ENCODE measurements at places on chromosomes 5 and 9.
A peak's percentile ranks its signal among the peaks of the same experiment; 100 is the strongest.

GRCh38 chr9:97487107-97487506, 14.4 kb upstream of the TMOD1 start:
- DNase-seq, result peak; percentile 37

DNA sequence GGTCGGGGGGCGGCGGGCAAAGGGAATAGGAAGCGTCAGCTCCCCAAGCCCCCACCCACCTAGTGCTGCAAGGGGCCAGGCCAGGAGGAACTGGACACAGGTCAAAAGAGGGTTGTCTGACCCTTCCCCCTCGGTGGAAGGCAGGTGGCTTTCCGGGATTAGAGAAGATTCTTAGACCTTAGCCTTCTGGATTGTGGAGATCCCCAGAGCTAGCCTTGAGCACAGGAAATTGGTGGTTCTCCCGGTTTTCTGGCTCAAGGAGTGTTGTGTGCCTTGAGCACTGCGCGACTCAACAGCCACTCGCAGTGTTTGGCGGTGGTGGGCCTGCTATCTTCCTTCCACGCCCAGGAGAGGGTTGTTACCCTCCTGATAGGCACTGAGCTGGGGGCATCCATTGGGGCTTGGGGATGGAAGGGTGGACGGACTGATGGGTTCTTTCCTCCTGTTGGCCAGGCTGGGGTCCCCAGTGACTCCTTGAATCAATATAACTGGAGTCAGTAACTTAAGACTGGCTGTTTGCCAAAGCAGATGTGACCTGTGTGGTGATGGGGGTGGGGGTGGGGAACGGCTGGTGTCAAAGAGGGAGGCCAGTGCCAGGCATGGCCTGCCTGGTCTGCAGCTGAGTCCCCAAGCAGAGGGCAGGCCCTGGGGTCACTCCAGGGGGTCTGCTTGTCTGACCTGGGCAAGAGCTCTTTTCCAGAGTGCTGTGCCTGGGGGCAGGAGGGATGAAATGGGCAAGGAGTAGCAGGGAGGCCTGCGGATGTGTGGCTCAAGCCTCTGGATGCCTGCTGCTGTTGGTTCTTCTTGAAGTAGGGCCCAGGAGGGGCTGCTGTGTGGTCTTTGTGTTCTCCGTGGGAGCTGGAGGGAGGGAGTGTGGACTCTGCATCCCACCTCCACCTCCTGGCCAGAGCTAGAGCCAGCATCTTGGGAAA, 2.1 kb downstream of the FGF18 start:
- DNase-seq, result no peak

DNA sequence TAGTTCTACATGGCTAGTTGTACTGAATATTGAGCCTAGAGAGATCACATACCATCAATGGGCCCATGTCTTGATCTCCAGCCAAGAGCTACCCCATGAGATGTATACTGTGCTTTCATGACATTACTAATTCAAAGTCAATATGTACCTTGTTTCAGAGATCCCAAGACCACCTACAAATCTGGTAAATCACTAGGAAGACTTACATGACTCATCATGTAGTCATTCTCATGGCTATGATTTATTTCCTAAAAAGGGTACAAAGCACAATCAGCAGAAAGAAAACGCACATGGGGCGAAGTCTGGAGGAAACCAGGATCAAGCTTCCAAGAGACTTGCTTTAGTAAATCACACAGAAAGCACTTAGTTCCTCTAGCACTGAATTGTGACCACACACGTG, 103.0 kb downstream of the PCSK5 start:
- peak; percentile 22 for DNase-seq

- peak; percentile 70 for DNase-seq
Measured at GRCh38 chr5:57174128-57174889, 450 bp downstream of the GPBP1 start.

DNA sequence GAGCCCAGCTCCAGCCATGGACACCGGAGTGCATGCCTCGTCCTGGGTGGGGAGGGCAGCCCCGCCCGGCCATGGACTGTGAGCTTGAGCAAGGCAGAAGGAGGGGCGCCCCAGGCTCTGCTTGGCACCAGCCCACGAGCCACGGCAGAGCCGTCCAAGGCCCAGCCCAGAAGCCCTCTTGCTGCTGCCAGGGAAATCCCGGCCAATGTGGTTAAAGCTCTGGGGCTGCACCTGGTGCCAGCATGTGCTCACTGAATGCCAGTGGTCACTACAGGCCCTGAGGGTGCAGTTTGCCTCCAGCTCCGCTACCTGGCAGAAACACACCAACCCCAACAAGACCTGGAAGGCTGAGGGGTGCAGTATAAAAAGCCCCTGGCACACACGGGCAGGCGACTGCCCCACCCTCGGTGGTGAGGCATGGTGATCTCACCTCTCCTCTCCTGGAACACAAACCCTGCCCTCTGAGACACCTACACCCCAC, 11.8 kb downstream of the BRD3 start:
- DNase-seq, result peak; percentile 90

Measured in GM23248 (cell line).